ENCODE measurements at places on chromosomes 2 and 18.

DNA sequence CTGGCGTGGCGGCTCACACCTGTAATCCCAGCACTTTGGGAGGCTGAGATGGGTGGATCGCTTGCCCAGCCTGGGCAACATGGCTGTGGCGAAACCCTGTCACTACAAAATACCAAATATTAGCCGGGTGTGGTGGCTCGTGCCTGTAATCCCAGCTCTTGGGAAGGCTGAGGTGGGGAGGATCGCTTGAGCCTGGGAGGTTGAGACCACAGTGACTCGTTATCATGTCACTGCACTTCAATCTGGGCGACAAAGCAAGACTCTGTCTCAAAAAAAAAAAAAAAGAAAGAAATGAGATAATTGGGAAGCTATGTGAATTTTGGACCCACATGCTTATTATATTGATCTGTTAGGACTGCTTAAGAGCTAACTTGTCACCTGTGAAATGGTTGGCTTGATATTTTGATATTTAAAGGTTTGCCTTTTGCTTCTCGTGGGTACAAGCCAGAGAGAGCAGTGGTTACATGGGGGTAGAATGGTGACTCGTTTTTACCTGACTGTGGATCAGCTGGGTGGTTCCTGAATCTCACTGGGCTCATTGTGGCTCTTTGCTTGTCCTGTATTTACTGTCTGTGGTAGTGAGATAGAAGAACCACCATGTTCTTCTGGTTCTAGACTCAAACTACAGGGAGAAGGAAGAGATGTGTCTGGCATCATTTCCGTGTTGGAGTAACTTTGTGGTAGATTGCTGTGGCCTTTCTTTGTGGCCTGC lies 28.9 kb downstream of the ZNF532 start:
- peak; percentile 17 for DNase-seq

GRCh38 chr2:103789381-103790095 lies 1027.7 kb downstream of the TMEM182 start:
- DNase-seq, result peak; percentile 12

DNA sequence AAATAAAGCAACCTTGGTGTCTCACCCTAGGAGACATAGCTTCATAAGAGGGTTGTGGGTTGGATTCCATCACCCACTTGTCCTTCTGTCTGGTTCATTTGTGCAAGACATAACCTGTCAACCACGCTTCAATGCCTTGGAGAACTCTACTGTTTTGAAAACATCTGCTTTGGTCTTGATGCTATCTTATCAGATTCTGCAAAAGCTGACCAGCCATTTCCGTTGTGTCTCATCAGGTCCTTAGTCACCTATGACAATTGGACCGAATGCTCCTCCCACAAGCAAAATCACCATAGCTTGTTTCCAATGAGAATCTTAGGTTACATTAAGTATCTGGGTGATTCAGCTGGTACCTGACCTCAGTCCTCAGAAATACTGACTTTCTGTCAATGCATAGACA lies 35.4 kb downstream of the STAT4 start:
- peak; percentile 26 for DNase-seq

GRCh38 chr2:240797914-240798313 lies 22.1 kb downstream of the KIF1A start:
- no peak for DNase-seq

Measured in cardiac fibroblast (primary cell).